ENCODE measurements at places on chromosomes 11 and 22.

GRCh38 chr11:33948494-33948893 is 56.6 kb upstream of the LMO2 start:
- no peak for DNase-seq

GRCh38 chr22:43114958-43115357 is 4.4 kb downstream of the BIK start:
- peak; percentile 81 for DNase-seq

GRCh38 chr11:130868721-130869390 is 47.4 kb downstream of the SNX19 start:
- DNase-seq: no peak

- no peak for DNase-seq
Observed at GRCh38 chr11:72840780-72841179, 26.6 kb downstream of the ATG16L2 start.

GRCh38 chr11:111413849-111414248 is 34.8 kb upstream of the POU2AF1 start:
- no peak for DNase-seq

DNA sequence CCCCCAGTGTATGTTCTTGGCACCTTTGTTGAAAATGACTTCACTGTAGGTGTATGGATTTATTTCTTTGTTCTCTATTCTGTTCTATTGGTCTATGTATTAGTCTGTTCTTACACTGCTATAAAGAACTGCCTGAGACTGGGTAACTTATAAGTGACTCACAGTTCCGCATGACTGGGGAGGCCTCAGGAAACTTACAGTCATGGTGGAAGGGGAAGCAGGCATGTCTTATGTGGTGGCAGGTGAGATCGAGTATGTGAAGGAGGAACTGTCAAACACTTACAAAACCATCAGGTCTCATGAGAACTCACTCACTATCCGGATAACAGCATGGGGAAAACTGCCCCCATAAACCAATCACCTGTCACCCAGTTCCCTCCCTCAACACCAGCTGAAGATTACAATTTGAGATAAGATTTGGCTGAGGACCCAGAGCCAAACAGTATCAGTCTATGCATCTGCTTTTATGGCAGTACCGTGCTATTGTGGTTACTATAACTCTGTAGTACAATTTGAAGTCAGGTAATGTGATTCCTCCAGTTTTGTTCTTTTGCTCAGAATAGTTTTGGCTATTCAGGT is 836.2 kb downstream of the DLG2 start:
- DNase-seq: no peak

DNA sequence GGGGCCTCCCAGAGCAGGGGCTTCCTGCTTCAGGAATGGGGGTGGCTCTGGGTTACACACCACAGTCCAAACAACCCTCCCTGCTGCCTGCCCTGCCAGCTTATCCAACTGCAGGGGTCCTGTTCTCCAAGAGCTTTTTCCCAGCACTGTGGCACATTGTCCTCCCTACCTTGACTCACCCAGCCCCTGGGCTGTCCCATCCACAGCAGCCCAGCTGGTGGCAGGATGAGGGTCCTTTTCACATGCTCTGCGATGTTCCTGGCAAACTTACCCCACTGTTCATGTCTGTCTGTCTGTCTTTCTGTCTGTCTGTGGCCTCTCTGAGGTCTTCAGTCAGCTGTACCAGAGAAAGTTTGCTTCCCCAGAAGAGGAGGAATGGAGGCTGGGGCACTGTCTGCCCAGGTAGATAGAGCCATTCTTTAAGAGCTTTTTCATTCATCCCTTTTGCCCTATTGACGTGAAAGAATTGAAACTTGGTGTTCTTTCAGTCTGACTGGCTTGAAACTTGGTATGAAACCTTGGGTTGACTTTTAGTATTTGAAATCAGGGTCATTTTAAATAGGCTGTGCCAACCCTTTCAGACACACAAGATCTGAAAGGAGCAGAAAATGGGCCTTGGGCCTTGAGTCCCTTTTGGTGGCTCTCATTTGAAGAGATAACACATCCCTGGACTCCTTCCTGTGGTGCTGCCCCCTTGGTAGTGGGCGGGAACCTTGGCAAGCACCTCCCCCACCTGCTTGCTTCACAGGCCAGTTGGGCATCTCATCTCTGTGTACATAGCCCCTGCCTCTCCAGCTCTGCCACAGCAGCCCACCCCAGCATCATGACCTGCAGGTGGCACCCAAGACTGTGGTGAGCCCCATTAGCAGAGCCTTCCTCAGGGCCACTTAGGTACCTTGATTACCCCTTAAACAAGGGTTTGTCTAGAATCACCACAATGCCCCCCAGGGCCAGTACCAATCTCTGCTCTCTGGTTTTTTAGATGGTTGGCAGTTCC is 74.6 kb upstream of the SUSD2 start:
- DNase-seq: peak; percentile 17

DNA sequence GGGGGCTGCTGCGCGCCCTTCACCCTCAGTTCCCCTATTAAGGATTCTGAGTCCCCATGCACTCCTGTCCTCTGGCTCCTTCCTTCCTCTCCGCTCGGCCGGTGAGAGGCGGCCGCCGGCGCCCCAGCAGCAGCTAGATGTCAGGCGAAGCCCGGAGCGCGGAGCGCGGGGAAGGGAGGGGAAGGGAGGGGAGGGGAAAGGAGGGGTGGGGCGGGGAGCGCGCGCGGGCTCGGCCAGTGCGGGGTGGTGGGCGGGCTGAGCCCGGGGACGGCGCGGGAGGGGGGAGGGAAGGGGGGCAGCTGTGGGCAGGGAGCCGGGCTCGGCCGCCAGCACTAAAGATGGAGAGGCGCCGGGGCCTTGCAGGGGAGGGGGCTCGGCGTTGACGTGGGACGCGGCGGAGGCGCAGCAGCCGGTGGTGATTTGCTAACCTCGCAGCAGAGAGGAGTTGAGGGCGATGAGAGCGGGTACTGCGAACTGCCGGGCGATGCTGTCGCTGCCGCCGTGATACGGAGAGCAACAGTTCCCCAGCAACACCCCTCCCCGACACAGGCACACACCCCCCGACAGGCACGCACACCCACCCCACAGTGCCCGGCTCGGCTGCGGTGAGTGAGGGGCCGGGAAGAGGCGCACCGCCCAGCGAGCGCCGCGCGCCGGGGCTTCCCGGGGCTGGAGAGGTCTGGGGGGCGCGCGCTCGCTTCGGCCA is at the start of gene ZBTB16:
Gene ZBTB16, plus strand, starts transcription at position 434 of the 706 bp plus-strand sequence. CDS start 3,590 bp downstream, outside the sequence.
- DNase-seq: peak; percentile 92

DNA sequence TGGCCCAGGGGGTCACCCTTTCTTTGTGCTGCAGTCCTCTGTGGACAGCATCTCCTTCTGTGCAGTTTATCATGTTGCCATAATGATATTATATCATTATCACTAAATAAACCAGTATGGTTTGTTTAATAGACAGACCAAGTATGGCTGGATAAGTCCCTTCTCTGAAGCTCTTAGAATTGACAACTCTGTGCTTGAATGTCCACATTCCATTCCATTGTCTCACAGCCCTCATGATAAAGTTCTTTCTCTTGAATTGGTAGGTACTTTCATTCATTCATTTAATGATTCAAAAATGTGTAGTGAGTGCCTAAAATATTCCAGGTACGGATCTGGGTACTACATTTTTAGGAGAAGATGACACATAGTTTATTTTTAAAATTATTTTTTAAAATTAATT is 7.8 kb downstream of the RPS6KA4 start:
- DNase-seq: no peak

GRCh38 chr11:2207773-2208621 is 36.4 kb upstream of the TH start:
- no peak for DNase-seq

GRCh38 chr11:22244986-22245592 is 52.2 kb downstream of the ANO5 start:
- peak; percentile 80 for DNase-seq

- no peak for DNase-seq
Observed at GRCh38 chr22:22213231-22213630, 31.4 kb upstream of the VPREB1 start.

- DNase-seq: no peak
Observed at GRCh38 chr11:83073258-83073657, 1.6 kb upstream of the RAB30 start.

DNA sequence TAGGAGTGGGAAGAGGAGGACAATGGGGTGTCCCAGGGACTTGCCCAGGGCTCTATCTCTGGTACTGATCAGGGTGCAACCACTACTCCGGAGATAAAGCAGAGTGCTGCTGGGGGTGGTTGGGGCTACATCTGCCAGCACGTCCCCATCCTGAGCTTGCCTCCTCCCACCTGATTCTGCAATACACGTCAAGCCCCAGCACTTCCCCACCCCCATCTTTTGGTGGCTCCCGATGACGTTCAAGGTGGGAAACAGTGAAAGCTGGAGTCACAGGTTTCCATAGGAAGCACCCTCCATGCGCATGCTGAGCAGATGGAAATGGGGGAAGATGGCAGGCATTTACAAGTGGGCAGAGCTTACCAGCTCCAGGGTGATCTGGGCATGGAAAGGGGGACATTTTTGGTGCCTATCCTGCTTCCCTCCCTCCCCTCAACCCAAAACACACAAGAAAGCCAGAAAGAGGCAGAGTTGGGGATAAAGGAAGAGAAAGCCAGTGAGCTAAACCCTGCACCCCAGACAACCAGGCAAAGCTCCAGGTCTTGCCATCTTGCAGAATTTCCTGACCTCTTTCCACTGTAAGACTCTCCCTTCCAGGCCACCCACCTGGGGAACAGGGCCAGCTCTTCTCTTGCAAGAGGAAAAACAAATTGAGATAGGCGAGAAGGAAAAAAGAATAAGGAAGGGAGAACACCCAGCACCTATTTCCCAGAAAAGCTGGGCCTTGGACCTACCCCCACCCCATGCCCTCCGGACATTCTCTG is 15.8 kb downstream of the SYT7 start:
- DNase-seq: no peak

DNA sequence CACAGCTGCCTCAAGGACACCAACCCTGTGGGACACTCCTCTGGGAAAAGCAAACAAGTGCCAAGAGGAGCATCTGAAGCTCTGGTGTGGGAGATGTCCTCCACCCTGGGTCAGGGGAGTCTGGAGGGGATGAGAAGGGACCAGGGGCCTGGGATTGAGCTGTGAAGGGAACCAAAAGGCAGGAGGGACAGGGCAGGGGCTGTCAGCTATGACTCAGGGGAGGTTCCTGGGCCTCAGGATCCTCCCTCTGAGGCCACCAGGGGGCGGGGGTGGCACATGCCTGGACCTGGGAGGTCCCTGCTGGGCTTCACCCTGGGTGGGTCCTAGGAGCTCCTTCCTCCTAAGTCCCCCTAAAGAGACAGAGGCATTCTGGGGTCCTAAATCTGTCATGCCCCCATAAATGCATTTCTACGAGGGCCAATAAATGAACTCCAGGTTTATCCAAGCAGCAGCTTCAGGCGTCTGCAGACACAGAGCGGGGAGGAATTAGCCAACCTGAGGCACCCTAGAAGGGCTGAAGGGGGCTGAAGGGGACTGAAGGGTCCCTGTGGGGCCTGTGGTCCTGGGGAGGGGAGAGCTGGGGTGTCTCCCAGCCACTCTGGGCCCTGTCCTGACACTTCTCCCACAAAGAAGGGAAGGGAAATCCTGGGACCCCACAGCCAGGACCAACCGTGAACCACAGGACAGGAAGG is 31.9 kb upstream of the IGLL5 start:
- no peak for DNase-seq

GRCh38 chr11:44997566-44997965 is 46.9 kb upstream of the TP53I11 start:
- DNase-seq: no peak

DNA sequence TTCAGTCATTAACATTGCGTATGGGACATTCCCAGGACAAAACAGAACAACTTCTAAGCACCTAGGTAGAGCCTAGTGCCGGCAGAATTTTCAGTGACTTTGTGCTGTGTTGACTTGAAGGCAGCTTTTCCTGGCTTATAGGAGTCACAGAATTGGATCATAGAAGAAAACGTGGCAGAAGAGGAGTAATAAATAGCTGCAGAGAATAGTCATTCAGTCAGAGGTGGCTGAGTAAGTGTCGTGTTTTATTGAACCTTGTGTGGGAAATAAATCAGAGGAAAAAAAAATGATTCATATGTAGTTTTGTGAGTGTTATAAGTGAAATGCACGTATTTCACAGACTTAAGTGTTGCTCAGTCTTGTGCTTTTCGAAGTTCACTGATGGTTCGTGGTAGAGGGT is 2.1 kb downstream of the BARX2 start:
- DNase-seq: no peak

DNA sequence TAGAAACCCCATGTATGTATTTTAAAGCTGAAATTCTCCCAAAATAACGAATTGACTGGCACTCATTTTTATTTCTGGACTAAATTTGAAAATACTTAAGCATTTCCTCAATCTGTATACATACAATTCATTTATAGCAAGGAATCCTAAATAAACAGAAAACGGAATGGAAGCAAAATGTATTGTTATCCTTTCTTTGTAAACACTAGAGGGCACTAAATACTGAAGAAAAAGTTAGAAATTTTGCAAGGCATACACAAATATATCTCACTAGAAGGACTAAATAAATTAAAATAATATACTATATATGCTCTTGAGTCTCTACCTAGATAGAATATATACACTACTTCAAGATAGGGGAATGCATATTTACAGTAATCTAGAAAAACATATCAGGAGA is 23.1 kb upstream of the ANO5 start:
- peak; percentile 47 for DNase-seq

- peak; percentile 74 for DNase-seq
Observed at GRCh38 chr11:61587541-61587941, 6.7 kb upstream of the SYT7 start.

DNA sequence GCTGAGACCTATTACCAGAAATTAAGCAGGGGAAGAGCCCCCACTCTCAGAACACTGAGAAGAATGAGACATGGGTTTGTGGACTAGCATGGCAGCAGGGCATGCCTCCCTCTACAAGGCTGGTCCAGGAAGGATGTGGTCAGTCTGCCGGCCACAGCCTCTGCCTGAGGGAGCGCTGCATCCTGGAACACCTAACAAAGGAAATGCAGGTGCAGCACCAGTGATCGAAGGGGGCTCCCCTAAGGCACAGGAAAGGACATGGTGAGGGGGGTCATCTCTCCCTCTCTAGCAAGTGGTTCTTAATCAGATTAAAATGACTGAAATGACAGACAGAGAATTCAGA is 40.6 kb upstream of the ARL14EP start:
- no peak for DNase-seq

DNA sequence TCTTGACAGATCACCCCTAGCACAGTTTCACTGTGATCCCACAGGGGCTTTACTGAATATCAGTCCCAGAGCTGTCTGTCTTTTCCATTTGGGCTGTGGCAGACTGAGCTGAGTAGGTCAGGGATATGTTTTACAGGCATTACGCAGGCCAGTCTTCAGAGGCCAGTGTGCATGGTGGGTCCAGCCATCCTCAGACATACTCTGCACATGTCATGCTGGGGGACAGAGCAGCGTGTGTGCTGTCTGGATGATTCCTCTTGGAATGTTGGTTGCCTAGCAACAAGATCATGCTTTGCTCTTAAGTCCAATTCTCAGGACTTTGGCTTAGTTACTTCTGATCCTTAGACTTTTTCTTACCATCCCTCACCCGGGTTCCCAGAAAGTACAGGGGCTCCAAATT is 736.5 kb downstream of the DLG2 start:
- DNase-seq: no peak

GRCh38 chr22:19849835-19850762 is 4.6 kb downstream of the GNB1L start:
- DNase-seq: no peak
